Suppressor macrophage (primary cell): ENCODE measurements at places on chromosomes 5 and 9.

DNA sequence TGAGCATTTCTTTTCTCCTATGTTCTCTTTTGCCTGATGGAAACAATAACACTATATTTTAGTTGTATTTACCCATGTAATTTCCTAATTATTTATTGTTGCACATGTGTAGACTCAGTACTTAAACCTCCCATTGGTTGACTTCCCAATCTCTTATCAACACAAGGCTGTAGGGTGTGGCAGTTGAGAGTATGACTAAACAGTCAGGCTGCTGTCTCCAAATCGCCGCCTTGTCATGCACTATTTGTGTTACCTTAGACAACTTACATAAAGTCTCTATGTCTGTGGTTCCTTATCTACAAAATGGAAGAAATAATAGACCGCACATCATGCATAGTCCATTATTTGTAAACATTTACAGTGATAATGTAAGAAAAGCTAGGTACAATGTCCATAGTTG, 68.9 kb upstream of the EFNA5 start:
- no peak for DNase-seq

DNA sequence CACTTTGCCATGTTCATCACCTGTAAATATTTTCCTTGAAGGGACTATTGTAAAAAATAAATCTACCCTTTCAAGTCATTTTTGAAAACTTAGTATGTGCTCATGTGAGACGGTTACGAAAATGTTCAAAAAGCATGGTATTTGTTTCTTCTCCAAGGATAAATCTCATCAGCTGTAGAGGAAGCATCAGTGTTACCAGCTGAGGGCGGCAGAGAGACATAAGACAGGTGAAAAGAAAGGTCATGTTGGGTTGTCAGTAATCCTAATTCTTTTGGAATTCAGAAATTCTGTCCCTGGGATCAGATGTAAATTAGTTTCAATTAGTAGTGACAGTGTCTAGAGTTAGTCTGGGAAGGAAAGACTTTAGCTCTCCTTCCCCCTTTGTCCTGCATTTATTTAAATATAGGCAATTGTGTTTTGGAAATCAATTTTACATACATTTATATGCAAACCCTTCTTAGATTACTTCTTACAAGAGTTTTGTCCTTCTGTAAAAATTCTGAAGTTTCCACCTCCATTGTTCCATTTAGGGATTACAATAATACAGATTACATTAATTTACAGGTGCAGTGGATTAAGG, 791.9 kb upstream of the CDH6 start:
- peak; percentile 25 for DNase-seq

DNA sequence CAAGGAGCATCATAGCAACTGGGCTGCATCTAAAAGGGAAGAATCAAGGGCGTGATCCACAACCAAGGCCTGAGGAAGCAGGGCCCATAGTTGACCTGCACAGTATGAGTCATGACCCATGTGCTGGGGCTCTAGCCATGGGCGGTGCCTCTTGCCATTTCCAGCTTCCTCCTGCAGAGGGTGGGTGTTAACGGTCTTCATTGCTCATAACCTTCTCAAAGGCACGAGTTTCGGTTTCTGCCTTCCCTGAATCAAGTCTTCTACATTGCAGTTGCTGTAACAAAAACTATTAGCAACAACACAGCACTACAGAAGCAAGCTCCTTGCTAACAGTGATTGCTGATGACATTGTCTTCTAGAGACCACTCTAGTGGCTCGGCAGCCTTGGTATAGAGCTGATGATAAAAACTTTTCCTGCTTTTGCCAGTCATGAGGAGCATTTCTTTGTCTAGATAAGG, 66.9 kb downstream of the CTSL start:
- DNase-seq: peak; percentile 98

DNA sequence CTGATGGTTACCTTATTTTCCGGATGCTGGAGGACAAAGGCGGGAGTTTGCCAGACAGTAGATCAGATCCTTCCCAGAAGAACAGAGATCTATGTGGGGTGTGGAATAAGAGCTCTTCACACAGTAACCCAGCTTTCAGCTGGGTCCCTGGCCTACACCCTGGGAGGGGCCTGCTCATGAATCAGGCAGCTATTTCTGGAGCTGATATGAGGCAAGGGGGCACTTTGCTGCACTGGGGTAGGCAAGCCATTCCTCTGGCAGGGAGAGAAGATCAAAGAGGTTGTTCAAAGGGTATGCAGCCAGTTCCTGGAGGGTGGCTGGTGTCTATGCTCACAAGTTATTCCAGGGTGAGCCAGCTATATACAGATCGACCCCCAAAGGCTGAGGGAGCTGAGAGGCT, 48.6 kb downstream of the CYSTM1 start:
- DNase-seq: no peak

DNA sequence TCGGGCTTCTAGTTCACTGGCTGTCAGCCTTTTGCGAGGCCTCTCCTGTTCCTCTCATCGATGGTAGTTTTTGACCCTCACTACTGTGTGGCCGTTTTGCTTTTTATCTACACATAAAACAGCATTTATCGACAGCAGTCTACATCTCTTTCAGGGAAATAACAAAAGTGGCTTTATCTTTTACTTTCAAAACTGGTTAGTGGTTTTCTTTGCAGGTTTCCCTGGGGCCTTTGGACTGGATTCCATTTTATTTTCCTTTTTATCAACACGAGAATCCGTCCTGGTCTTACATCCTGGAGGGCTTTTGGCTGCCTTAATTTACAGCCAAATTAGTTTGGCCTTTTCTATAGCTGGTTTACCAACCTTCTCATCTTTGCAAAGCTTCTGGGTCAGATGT, 793 bp upstream of the PKD2L2 start:
- peak; percentile 5 for DNase-seq

DNA sequence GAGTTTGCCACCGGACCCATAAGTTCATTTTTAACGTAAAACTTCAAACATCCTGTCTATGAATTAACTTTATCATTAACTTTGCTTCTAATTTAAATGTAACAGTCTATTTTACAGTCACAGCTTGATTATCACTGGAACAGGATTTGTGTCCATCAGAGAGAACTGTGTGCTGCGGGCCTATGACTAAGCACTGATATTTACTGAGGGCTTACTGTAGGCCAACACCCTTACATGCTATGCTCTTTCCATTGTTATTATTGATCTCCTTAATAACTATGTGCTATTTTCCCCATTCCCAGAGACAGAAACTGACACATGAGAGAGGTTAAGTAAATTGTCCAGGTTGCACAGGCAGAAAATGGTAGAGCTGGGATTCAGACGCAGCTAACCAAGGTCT, 24.0 kb upstream of the GPR151 start:
- no peak for DNase-seq

DNA sequence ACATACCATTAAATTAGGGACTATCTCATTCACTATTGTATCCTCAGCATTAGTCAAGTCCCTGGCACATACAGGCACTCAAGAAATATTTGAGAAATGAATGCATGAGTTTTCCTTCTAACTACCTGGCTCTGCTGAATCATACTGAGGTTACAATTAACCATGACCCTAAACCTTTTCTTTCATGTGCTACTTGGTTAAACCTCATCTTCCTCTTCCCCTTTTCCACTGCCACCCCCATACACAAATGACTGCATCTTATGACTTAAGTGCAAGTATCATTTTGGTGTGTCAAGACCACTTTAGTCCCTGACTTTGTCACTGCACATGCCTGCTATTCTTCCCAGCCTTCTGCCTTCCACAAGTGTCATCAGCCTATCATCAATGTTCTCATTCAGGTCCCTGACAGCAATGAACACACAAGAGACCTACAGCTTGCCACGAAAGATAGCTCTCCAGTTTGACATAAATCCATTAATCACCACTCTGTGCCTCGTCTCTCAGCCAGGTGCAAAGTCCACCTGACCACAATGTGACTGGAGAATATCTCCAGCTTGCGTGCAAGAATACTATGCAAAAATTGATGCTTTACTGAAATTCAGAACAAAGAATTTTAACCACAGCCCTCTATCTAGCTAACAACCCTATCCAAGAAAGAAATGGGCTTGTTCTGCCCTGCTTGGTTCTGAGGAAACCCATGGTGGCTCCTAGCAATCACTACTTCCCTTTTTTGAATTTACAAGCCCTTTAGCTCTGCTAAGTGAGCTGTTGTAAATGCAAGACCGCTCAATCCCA, 74.5 kb downstream of the MAPKAP1 start:
- peak; percentile 79 for DNase-seq

DNA sequence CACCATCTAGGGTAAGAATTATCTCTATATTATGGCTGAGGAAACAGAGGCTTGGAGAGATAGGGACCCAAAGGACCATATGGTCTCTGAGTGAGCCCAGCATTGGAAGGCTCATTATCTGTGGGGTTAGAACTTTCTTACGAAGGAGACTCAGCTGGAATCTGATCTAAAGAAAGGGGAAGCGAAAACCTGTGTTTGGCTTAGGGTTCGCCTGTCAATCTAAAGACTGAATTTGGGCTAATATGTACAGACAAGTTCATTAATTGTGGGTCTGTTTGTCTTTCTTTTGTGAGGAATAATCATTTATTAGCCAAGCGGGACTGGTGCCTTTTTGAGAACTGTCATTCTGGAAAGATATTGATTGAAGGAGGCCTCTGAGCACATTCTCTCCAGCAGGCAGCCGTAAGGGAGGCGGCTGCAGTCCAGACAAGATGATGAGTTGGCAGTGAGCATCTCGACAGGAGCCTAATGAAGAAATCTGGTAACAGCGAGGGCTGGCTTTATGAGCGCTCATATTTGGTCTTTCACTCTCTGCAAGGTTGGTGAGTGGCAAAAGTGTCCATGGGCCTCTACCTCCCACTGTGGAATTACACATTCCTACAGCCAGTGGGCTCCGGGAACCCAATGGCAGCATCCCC, 104.2 kb upstream of the GPR151 start:
- DNase-seq: no peak

DNA sequence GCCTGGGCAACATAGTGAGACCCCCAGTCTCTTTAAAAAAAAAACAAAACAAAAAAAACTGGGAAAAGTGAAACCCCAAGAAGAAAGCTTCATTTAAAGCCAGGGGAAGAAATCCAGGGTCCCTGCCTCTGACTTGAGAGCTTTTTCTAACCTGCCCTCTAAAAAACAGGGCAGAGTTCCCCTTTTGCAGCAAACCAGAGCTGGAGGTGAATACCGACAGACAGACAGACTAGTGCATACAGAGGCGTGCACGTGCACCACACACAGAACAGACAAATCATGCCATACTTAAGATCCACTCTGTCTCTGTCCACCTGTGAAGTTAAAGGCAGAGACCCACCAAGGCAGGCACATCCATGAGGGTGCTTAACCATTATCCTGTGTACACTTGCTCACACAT, 11.7 kb upstream of the AQP3 start:
- no peak for DNase-seq

DNA sequence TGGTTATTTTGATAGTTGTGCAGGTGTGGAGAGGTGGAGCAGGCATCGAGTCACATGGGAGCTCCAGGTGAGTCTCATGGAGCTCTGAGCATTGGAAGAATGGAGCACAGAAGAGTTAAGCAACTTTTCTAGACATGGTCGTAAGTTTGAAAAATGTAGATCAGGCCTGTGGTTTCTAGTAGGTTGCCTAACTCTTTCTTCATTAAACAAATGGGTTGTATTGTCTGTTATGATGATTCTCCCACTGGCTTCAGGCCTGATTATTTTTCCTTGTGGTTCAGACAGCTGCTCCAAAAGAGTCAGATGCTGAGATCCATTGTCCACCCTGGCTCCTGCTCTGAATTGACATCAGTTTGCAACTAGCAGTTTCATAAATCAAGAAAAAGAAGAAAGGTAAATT, 80.3 kb upstream of the RPS23 start:
- no peak for DNase-seq

DNA sequence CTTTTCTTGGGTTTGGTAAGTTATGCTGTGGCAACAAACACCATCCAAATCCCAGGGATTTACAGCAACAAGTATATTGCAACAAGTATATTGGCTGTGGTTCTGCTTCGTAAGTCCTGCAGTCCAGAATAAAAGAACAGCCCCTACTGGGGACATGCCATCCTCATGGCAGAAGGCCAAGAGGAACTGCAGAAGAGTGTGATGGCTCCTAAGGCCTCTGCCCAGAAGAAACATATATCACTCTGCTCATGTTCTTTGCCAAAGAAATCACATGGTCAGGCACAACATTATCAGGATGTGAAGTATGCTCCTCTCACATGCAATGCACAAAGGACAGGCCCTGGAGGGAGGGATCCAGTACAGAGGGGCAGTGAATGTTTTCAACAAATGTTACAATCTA, 159.6 kb upstream of the TAS2R1 start:
- no peak for DNase-seq

DNA sequence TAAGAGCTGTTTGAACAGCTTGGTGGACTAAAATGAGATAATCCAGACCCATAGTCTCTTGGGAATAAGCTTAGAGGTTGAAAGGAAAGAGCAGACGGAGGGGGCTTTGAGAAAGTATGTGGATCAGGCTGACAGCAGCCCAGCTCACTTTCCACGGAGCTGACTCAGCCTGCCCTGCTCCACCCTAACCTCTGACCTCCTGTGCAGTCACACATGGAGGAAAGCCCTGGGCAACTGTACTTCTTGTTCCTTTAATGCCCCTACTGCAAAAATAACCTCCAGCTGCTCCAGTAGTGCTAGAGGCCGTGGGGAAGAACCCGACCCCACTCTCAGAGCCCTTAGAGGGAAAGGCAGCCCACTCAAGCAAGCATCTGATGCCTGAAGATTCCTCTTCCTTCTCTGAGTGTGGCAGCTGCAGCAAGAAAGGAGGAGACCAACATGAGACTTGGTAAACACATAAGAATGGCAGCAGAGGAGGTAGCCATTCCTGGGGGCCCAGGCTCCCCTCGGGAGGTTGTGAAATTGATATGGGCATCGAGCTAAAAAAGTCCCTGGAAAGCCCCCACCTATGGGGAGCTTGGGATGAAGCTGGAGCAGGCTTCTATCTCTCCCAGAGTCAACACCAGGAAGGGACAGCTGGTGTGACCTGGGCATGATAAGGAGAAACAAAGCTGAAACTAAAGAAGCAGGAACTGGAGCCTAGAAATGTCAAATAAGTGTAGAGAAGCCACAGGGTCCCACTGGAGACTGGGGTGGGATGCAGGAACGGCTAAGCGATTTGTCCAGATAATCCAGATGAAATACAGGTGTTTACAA, 204.3 kb downstream of the PIK3R1 start:
- peak; percentile 73 for DNase-seq

DNA sequence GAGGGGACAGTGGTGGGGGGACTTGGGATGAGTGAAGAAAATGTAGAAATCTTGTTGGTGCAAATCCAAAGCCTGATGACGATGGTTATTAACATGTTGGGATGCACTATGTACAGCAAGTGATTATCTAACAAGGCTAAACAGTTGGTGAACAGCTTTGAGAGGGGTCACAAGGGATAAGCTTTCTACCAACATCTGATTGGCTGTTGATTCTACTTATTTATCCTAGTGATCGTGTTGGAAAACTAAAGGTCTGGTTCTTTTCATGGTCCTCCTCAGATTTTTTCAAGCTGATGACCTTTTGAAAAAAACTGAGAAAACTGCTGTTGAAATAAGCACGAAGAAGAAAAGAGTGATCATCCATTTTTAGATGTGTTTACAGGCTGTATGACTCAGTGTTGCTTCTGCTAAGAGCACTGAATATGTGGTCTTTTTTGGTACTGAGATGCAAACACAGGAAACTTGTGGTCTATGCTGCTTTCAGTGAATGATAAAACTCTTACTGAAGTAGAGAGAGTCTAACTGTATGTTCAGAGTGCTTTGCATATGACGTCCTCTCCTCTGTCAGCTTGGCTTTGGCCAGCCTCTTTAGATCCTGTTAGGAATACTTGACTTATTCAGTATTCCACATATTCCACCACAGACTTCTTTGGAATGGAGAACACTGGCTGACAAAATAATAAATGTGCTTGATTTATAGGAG, 174.8 kb downstream of the SLF1 start:
- DNase-seq: peak; percentile 54

- DNase-seq: no peak
These were observed 104.2 kb downstream of the MARCHF3 start for GRCh38 chr5:126926187-126926586.
